H4 (cell line): ENCODE measurements at places on chromosomes 1 and 21. TPM values are rescaled to one million over a fixed set of nuclear protein-coding genes. Genes with fewer than 3 reads are reported as not detected.

The FCAMR gene
- total RNA-seq, result not detected in 2 replicates

DNA sequence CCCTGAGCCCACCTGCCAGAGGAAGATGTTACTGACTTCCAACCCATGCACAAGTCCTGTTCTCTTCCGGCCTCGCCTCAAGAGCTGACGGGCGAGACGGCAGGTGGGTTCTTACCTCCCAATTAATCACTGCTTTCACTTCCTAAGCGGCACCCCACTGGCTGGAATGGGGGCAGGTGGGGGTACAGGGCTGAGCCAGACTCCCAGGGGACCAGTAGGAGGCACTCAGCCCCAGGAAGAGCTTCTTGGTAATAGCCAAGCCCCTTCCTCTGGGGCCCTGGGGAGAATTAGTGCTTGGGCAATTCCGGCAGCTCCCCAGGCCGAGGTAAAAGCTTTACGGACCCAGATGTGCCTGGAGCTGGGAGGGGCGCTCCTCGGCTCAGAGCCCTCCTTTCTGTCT lies 9.7 kb downstream of the CNTN2 start:
- DNase-seq, result no peak

DNA sequence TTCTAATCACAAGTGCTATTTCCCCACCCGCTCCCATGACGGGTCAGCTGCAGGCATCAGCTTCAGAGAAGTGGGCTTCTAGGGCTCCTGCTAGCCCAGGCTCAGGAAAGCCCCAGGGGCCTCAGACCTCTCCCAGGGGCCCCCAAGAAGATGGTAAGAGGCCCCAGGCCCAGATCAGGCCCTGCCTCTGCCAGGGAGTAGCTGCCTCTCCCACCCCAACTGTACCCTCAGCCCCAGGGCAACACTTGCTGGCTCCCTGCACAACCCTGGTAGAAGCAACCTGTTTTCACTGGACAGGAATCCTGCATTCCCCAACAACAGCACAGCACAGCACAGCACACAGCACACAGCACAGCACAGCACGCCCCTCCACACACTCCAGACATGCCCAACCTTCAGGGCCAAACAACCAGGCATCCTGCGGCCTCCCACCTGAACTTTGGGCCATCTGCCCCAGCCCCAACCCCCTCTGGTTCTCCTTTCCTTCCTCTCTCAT lies 6.5 kb downstream of the BLACAT1 start:
- DNase-seq, result no peak

DNA sequence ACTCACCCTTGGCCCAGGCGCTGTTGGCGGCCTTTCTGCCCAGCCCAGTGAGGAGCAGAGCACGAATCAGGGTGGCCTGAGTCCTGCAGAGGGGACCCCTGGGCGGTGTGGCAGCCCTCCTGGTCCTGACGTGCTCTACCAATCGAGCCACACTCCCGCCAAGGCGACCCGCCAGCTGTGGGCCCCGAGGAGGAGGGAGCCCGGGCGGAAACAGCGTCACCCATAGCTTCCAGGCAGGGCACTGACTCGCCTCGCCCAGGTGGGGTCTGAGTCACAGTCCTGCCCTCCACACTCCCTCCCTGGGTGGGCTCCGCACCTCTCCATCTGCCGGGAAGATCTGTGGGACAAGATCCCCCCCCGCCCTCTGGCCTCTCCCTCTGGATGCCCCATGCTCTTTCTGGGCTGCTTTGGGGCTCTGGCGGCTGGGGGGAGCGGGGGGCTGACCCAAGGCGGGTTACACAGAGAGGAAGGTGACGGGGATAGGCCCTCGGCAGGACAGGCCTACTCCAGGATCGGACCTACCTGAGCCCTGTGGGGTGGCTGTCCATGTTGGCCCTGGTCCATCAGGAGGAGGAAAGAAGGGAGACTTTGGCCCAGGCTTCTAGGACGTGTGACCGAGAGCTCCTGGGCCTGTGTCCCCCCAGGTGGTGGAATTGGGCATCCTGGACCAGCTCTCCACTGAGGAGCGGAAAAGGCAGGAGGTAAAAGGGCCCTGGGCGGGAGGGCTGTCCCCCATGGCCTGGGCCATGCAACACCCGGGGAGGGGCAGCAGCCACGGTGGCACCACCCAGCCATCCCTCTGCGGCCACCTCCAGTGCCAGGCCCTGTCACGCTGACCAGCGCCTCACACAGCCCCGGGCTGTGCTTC lies 14.0 kb downstream of the ARHGEF16 start:
- no peak for DNase-seq

DNA sequence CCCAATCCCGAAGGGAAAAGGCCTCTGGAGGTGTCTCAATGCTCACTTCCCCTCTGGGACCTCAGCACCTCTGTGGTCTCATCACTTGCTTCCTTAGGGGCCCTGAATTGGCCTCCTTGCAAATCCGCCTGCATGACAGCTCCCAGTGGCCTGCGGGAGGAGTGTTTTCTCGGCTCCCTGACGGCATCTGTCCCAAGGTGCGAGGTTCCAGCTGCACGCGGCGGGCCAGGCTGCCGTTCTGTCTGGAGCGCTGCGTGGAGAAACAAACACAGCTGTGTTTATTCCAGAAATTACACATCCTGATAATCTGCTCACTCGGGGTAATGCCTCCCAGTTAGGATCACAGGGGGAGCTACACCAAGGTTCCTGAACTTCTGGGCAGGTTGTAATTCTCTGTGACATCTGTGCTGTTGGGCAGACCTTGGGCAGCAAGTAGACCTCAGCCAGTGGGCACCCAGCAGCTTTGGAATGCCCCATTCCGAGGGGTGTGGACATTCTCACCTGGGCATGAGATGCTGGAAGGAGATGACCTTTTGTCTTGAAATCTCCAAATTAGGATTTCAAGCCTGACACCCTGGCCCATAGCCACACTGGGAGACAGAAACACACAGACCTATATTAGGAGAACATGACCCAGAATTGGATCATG lies 18.2 kb downstream of the EPHB2 start:
- DNase-seq, result no peak

DNA sequence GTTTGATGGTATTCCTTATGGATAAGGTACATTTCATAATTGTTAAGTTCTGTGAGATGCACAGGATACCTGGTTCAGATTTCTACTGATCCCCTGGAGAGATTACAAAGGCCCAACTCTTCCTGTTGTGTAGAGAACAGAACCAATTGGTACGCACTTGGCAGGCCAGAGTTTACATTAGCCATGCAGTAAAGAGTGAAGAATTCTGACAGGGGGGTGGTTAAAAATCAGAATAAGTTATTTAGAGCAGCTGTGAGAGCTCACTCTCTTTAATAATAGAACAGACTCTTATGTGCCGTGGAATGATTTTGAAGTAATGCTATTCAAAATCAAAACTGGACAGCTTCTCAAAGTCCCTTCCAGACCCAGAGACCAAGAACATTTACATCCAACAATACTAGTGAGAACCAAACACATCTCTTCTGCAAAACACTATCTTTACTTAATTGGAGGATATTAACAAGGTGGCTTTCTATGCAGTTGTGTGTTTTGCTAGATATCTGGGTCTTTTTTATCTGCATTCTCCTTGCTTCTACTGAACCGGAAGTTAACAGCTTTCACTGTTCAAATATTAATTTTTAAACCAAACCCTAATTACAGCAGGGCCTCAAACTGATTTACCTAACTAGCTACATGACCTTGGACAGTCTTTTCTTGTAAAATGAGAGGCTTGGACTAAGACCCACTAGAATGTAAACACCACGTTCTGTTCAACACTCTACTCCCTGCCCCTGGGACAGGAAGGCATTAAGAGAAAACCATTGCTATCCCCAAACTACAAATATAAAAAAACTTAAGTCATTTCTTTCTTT lies 4.0 kb downstream of the USP24 start:
- DNase-seq, result no peak

GRCh38 chr1:247210062-247210375 lies 38.2 kb upstream of the ZNF124 start:
- DNase-seq, result no peak
